ENCODE measurements at places on chromosomes 6 and 20.
A peak's percentile ranks its signal among the peaks of the same experiment; 100 is the strongest.

- DNase-seq = no peak
Measured at GRCh38 chr6:100463630-100464161, 1.0 kb downstream of the SIM1 start.

DNA sequence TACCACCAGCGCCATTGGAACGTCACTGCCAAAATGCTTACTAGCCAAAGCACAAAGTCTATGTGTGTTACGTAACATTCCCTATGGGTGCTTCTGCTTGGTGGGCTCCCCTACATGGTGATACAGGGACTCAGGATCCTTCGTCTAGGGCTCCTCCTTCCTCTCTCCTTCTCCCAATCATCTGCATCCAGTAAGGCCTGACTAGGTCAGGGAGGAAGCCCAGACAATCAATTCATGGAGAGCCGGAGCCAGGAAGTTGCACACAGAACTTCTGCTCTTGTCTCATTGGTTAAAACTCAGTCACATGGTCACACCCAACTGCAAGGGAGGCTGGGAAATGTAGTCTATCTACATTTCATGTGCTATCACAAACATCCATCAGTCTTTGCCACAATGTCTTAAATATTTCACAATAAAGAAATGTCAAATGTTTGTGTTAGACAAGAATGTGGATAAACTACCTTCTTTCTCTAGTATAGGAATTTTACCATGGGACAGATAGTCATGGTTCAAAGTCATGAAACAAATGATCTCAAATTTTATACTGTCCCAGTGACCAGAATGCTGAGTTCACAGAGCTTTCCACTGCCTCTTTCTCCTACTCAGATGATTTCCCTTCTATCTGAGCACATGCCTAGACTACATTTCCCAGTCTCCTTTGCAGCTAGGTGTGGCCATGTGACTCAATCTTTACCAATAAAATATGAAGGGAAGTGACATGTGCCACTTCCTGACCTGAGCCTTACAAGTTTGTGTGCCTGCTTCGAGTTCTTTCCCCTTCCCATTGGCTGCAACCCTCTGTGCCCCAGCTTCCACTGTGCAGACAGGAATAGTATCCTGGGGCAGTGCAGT is 9.3 kb upstream of the KCNK15 start:
- DNase-seq = peak; percentile 53

GRCh38 chr6:105890521-105891244 is 195.5 kb upstream of the PRDM1 start:
- no peak for DNase-seq

- DNase-seq = no peak
Measured at GRCh38 chr20:10856237-10857015, 182.6 kb upstream of the JAG1 start.

- DNase-seq = no peak
Measured at GRCh38 chr6:169960003-169960344, 208.6 kb downstream of the ERMARD start.

- peak; percentile 90 for DNase-seq
Measured at GRCh38 chr6:27157459-27158315, 89.8 kb upstream of the PRSS16 start.

- no peak for DNase-seq
Measured at GRCh38 chr6:53042112-53042511, 23.1 kb upstream of the FBXO9 start.

- peak; percentile 23 for DNase-seq
Measured at GRCh38 chr6:35470663-35471120, 2.5 kb downstream of the RPL10A start.

DNA sequence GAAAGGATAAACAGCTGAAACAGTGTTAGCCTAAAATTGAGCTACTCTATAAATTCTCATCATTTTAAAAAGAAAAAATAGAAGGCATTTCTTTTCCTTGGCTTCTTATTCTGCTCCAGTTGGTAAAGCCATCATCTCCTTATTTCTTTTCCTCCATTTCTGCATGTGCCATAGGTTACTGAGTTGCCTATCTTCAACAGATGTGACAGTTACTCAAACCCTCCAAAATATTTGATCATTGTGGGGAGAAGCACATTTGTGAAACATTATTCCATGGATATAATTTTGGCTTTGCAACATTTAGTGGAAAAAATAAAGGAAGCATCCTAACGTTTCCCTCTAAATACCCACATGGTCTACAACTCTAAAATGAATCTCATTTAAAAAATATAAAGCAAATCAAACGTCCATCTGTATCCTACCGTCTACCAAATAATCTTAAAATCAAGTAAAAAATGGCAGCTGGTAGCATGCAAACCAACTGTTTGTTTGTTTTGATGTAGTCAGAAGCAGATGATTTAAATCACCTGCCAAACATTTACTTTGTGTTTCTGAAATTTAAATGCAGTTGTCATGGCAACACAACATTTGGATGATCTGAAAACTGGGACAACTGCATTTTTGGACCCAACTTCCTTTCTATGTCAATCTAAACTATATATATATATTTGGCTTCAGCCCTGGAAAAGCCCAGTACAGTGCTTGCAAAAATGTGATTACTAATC is 16.8 kb upstream of the SNX9 start:
- no peak for DNase-seq

DNA sequence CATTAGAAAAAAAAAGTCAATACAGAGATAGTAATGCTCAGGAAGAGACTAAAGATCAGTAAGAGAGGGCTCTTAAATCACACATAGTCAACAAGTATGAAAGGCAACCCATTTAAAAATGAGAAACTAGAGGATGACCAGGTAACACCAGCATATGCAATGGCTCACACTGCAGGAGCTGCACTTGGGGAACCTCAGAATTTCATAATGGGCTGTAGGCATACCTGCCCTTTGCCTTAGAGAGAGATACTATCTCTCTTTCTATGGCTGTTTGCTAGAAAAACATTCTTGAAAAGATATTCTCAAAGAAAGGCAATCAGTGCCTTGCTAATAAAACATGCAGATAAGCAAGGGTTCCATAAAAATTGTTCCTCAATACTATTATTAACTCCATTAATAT is 33.2 kb downstream of the HMGCLL1 start:
- no peak for DNase-seq

GRCh38 chr6:79928478-79928998 is 18.8 kb downstream of the ELOVL4 start:
- no peak for DNase-seq

DNA sequence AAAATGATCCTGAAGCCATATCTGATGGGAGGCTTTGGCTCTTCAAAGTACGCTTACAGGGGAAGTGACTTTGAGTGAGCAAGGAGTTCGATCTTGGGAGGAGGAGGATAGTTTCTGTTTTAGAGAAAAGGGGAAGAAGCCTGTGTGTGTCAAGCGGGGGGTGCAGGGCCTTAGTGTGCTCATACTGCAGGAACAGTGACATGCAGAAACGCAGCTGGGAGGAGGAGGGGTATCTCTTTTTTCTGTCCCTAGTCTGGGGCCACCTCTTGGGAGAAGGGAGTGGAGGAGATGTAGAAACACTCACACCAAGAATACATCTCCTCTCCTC is 19.8 kb downstream of the SIRPD start:
- DNase-seq = peak; percentile 9

DNA sequence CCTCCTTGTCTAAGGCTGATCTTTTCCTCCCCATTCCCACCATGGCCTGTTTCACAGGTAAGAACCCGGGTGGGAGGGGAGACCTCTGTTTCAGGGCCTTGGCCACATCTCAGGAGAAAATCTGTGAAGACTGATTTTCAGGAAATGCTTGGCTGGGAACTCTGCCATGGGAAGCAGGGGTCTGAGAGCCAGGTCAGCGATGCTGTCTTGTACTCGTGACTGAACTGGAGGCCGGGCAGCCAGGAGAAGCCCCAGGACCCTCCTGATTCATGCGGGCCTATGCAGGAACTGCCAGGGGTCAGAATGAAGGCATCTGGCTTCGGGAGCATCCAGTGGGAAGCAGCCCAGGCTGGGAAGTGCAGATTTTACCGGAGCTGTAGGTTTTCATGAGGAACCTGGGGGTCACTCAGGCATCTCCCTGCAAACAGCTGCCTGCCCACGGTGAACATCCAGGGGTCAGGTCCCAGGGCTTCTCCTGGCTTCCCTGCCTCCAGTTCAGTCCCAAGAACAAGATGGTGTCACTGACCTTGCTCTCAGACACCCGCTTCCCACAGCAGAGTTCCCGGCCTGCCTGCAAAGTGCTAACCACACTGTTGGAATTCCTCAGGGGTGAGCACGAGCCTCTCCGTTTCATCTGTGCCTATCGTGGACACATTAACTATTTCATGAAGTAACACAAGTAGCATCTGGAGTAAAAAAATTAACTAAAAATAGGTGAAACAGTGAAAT is 90.2 kb upstream of the SULF2 start:
- DNase-seq = no peak

DNA sequence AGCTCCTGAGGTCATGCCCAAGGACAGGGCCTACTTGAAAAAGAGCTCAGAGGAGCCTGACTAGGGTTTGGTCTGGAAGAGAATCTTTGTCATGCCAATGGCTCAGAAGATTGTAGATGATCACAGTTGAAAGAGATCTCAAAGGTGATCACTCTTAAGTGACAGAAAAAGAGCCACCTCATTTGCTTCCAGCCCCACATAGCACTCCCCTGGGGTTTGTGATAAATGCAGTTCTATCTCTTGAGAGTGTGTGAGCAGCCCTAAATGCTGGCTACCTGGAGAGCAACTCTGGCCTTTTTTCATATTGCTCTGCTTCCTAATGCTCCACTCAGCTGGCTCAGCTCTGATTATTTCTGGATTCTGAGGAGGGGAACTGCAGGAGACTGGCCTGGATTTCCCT is 39.3 kb downstream of the KLHL32 start:
- DNase-seq = no peak

DNA sequence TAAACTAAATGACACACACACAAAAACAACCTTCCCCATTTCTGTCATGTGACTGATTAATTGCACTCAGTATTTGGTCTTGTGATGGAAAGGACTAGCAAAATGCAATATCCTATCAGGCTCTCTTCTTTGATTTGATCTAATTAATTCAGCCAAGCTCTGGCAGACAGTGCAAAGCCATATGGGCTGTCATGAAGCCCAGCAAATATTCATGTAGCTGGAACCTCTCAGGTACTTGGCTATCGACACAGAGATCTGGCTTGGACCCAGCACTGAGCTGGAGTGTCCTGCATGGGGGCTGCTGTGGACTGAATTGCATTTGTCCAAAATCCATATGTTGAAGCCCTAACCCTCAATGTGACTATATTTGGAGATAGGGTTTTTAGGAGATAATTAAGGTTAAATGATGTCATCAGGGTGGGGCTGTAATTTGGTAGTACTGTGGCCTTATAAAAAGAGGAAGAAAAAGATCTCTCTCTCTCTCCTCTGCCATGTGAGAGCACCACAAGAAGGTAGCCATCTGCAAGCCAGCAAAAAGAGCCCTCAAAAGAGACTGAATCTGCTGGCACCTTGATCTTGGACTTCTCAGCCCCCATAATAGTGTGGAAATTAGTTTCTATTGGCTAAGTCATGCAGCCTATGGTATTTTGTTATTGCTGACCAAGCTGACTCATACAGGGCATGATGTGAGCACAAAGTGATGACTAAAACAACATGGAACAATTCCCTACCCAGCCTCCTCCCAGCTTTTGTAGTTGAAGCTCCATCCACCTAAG is 77.1 kb downstream of the STMND1 start:
- no peak for DNase-seq

DNA sequence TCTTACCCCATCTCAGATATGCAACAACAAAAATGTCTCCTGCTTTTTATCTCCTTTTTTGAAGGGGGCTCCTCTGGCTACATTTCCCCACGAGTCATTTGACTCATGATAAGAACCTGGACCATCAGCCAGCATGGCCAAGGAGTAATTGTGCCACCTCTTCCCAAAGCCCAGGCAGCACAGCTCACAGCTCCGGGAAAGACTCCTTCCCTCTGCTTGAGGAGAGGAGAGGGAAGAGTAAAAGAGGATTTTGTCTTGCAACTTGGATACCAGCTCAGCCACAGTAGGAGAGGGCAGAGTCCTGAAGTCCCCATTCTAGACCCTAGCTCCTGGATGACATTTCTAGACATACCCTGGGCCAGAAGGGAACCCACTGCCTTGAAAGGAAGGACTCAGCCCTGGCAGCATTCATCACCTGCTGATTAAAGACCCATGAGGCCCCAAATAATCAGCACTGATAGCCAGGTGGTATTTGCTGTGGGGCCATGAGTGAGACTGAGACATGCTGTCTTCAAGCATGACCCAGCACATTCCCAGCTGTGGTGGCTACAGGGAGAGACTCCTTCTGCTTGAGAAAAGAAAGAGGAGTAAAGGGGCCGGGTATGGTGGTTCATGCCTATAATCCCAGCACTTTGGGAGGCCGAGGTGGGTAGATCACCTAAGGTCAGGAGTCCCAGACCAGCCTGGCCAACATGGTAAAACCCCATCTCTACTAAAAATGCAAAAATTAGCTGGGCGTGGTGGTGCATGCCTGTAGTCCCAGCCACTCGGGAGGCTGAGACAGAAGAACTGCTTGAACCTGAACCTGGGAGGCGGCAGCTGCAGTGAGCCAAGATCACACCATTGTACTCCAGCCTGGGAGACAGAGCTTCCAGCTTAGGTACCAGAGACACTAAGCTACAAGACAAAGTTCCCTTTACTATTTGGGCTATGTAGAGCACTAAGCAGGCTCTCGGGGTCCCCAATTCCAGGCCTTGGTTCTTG is 28.1 kb downstream of the NCOA6 start:
- DNase-seq = no peak

- DNase-seq = peak; percentile 20
Measured at GRCh38 chr6:137102851-137103492, 58.2 kb upstream of the IL20RA start.

DNA sequence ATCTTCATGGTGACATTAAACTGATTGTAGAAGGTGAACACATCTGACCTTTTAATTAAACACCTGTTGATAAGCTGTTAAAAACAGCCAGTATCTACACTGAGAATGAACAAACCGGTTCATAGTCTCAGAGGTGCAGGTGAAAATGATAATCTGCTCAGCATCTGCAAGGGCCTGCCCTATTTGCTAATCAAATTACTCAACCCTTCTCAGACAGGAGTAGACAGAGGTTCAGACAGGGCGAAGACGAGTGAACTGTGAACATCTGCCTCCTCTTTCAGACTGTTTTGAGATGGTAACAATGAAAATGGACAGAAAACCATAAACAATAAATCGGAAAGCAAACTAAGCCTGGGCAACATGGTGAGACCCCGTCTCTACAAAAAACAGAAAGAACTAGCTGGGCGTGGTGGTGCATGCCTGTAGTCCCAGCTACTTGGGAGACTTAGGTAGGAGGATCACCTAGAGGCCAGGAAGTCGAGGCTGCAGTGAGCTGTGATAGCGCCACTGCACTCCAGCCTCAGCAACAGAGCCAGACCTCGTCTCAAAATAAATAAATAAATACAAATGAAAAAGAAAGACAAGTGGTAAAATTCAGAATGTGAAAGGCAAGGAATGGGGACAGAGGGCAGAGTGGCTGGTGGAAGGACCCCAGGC is 55.9 kb downstream of the NINL start:
- DNase-seq = no peak

- DNase-seq = no peak
Measured at GRCh38 chr6:135985471-135985870, 134.0 kb downstream of the PDE7B start.

- no peak for DNase-seq
Measured at GRCh38 chr20:11270566-11270965, 596.8 kb upstream of the JAG1 start.

GRCh38 chr20:24048024-24048611 is 59.5 kb upstream of the GGTLC1 start:
- no peak for DNase-seq
